Activated T-helper 9 cell treated with anti-CD3 and anti-CD28 coated beads, Interleukin-2, amount 50 U/mL, for 16 hours (primary cell): ENCODE measurements at places on chromosomes 4 and X.

DNA sequence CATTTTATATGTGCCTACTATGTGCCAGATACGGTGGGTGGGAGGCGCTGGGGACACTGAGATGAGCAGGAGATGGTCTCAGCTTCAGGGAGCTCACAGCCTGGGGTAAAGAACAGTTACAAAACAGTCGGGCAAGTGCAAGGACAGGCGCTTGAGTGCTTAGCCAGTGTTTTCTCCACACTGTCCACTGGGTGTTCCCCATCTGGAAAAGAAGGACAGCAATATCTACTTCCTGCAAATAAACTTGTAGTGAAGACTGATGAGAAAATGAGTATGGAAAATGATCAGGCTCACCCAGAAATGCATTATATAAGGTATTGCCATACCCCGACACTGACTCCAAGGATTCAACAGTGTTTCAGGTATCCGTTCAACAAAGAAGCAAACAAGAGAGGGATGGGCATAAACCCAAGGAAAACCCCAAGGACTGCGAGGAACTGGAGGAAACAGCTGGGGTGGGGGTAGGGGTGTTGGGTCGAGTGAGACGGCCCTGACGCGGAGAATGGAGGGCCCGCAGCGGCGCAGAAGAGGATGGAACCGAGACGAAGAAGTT, 835 bp downstream of the TMEM185A start:
- DNase-seq, result no peak

- DNase-seq, result no peak
Observed at GRCh38 chrX:131745942-131746489, 202.1 kb downstream of the OR13H1 start.

- no peak for DNase-seq
Observed at GRCh38 chrX:136292656-136293055, 8.1 kb upstream of the ADGRG4 start.

DNA sequence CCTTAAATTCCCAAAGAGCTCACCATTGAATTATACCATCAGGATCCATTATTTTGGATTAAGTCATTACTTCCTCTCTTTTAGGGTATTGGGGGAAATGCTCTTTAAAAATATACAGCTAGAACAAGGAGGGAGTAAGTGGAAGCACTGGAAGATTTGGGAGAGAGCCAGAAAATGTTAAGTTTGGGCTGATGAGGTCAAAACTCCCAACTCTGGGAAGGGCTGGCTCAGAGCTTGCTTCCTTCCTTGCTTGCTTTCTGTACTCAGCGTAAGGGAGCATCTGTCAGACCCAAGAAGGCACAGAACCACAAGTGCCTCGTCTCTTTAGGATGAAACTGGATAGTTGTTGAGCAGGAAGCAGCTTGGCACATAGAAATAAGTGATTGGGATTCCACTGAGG, 138.2 kb downstream of the GUCY2F start:
- DNase-seq, result no peak

GRCh38 chr4:167021545-167022155, 212.6 kb downstream of the SPOCK3 start:
- no peak for DNase-seq

GRCh38 chr4:17619416-17620105, 5.1 kb downstream of the MED28 start:
- DNase-seq, result no peak

- DNase-seq, result no peak
Observed at GRCh38 chrX:150907474-150907873, 9.0 kb upstream of the CD99L2 start.
